GDM1 (cell line): ENCODE measurements at places on chromosomes 12 and 14.

DNA sequence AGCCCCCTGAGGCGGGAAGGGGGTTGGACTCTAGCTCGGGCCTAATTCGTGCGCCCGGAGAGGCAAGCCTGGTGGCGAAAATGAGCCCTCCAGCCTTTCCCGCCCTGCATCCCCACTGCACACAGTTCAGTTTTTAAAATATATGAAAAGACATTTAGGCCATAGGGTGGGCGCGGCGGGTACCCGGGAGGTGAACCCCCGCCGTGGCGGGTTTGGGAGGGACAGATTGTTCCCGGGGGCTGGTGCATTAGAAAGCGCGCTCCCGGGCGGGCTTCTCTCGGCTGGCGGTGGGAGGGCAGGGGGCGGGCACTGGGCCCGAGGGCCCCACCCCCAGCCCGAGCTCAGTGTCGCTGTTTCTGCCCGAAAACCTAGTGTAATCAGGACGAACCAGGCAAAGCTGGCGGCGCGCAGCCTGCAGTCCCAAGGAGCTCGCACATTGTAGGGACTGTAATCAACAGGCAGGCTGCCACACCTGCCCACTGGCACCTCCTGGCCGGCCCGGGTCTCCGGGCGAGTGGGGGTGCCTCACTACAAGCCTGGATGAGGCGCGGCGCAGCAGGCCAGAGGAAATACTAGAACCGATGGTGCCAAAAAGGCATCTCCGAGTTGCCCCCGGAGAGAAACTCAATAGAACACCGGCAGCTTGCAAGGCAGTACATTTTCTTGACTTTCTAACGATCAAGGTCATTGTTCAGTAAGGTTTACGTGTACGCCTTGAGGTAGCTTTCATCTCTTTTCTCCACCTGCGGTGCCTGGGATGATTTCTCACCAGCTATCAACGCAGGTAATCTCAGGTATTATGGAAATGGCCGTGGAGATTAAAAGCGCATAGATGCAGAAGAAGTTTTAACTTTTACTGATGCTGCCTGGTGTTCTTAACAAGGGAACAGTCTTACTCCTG lies 764 bp upstream of the SPTB start:
- DNase-seq: no peak

DNA sequence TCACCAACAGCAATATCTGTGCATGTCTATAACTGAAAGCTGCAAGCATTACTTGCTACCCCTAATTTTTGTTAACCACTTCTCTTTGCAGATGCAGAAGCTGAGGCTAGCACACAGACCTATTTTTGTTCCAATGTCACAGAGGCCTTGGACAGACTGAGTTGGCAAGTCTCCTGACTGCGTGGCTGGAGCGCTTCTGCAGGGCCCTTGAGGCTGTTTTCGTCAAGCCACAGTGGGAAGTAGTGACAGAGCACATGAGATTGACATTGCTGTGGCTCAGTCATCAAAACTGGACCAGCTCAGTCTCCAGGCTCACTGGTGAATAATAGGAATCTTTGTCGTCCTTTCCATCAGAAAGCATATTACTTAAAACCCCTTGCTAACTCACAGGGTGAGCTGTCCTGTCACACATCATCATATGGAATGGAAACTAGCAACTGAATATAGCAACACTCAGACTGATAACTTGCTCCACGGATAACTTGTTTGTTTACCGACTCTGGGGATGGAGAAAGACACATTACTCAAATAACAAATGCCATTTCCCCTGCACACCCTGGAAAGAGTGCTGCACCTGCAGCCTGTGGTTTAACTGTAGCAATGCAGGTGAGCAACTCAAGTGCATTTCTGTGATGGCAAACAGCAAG lies 43.6 kb upstream of the DDX11 start:
- peak; percentile 33 for DNase-seq

- DNase-seq: no peak
These were observed 121.6 kb downstream of the NCOR2 start for GRCh38 chr12:124445826-124446225.

DNA sequence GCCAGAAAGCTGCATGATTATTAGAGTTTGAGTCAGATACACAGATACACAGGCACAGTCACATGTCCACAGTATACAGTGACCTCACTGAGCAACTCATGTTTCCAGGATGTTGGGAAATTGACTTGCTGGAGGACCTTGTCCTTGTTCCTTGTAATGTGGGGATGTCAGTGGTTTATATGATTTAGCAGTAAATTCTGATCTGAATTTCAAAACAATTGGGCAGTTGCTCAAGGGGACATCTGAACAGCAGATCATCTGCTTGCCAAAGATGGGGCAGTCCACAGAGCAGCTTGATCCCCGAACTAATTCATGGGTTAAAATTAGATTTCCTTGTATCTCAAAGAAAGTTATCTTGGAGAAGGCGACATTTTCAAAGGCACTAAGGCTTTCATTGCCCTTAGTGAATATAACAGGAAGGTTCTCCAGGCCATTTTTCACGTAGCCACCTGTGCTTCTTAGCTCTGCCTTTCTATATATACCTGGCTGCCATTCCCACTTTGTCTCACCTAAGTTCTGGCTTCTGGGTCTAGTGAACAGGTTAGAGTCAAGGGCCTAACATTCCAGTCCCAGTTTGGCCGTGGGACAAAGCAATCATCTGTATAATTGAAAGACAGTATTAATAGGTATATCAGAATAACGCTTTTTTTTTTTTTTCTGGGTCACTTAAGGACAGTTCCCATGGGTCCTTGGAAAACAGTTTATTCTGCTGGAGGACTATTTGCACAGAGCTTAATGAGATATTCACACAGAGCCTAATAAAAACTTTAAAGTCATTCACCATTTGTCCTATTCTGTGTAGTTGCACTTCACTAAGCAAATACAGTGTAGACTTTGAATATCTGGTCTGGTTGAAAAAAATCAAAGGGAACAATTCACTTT lies 64.9 kb upstream of the STRN3 start:
- DNase-seq: no peak

DNA sequence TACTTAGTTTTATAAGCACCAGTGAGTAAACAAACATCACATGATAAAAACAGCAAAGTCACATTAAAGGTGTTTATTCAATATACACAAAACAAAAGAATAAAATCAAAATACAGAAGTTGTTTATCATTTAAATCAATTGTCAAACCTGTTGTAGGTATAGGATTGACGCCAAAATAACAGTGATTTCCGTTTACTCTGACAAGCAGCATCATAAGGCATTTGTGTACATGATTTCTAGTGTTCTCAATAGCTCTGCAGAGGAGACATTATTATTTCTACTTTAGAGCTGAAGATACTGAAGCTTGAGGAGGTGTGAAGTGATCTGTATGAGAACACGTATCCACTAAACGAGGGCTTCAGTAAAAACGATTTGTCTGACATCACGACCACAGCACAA lies 171.9 kb downstream of the CCDC59 start:
- DNase-seq: no peak

DNA sequence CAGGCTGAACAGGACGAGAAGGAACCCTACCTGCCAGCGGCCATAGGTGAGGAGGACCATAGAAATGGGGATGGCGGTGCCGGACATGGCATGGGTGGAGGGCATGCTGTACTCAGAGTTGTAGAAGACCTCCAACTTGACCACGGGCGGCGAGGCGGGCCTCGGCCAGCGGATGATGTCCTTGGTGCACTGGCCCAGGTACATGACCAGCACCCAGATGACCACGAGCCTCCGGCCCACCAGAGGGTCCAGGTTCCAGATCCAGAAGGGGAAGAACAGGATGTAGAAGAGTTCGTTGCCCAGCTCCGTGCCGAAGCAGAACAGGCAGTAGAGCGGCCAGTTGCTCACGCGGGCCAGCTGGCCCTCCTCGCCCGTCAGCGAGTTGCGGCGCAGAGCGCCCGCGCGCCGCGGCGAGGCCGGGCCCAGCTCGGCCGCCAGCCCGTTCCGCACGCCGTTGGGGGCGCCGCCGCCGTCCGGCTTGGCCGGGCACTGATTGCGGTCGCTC lies 582 bp downstream of the SGPP1 start:
- no peak for DNase-seq

DNA sequence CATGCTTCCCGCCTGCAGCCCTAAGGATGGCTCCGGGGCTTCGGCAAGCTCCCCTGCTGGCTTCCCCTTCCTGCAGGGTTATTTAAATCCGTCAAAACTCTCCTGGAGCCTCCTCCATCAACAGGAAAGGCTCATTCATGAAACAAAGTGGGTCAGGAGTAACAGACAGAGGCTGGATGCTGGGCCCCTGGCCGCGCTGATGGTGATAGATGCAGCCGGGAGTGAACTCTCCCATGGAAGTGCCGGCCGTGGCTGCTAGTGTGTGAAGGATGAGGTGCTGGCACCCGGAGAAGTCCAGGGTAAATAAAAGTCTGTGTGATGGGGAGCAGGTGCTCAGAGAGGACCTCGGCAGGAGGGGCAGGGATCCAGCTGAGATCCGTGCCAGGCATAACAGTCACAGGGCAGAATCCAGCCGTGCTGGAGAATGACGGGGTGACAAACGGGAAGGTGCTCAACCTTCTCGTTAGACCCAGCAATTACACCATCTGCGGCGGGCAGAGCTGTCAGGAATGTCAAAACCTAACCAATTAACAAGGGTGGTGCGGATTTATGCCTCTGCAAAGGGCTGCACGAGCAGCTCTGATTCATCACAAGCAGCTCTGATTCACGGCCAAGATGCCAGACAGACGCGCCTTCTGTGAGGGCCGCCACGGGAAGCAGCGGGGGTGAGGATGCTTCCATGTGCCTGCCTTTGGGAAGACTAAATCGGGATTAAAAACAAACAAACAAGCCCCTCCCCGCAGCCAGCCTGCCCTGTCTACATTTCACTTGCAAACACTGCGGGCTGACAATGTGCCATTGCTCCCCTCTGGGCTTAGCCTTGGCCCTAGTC lies 55.6 kb downstream of the SYNE3 start:
- no peak for DNase-seq

- DNase-seq: no peak
These were observed 29.3 kb upstream of the PPP1R12A start for GRCh38 chr12:79964100-79964627.

- DNase-seq: no peak
These were observed 3.1 kb downstream of the C14orf39 start for GRCh38 chr14:60482743-60483142.

- DNase-seq: no peak
These were observed 108.6 kb upstream of the FLRT2 start for GRCh38 chr14:85421186-85421877.

DNA sequence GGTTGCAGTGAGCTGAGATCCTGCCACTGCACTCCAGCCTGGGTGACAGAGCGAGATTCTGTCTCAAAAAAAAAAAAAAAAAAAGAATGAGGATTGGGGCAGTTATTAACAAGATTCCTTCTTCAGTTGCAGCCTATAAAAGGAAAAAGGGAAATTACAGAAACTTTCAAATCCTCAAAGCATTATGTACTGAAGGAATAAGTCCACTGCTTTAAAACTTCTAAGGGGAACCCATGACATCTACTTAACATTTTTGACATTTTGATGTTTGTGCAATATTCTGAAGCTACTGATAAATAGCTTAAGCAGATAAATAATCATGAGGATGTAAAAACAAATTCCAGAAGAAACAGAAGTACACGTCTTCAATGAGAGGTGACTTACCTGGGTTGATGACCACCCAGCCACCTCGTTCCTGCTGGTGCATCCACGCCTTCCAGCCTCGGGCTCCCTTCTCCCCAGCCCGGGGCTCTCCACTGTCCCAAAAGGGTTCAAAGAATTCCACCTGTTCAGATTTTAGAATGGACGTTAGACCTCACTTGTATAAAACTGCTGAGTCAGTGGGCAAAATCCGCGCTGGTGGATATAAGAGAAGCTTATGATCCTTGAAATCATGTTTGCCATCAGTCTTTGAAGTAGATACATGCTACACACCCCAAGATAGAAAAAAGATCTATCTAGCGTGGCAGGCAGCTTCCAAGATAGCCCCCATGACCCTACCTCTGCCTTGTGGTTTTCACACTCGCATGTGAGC lies 33.7 kb downstream of the NRDE2 start:
- no peak for DNase-seq

- DNase-seq: no peak
These were observed 285.4 kb downstream of the ALG10B start for GRCh38 chr12:38601949-38602348.

DNA sequence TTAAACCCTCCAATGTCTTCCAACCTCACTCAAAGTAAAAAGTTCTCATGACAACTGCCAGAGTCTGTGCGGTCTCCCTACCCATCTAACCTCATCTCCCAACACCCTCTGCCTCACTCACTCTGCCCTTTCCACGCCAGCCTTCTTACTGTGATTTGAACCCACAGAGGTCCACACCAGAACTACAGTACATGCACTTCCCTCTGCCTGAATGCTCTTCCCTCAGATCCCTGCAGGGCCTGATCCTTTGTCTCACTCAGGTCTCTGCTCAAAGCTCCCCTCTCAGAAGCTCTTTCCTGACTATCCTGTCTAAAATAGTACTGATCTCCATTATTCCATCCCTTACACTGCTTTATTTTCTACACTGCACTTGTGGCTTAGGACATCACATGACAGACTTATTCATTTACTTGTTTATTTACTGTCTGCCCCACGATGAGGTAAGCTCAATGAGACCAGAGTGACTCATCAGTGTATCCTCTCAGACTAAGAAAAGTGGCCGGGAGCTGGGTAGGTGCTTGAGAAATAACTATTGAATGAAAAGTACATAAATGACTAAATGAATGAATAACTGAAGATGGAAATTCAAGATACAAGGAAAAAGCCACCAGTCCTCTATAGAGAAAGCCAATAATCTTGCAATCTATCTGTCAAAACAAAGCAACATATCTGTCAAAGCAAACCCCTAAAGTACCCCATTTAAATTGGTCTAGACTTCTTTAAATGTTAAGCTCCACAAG lies 17.1 kb downstream of the POMT2 start:
- DNase-seq: no peak

GRCh38 chr14:24700511-24700910 lies 66.5 kb upstream of the GZMB start:
- DNase-seq: no peak

- no peak for DNase-seq
These were observed 25.1 kb downstream of the DYRK4 start for GRCh38 chr12:4587108-4587507.

DNA sequence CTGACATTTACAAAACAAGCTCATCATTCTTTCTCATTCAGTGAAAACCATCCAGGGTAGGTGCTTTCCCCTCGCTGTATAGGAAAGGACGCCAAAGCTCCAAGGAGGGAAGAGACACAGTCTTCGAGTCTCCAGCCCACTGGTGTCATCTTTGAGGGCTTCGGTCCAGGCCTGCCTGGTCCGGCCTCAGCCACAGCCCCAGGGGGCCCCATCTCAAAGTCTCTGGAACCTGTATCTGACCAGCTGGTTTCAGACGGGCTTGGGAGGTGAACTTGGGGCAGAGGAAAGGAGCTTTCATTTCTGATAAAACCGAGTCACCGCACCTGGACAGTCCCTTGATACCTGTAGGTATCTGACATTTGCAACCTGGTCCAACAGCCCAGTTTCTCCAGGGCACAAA lies 229.5 kb upstream of the RTL1 start:
- no peak for DNase-seq

GRCh38 chr12:29792853-29793252 lies 9.1 kb upstream of the TMTC1 start:
- no peak for DNase-seq
